ENCODE measurements at places on chromosomes 4 and X.
A peak's percentile ranks its signal among the peaks of the same experiment; 100 is the strongest.

- DNase-seq = no peak
Observed at GRCh38 chrX:7254144-7254543, 106.2 kb upstream of the PUDP start.

GRCh38 chr4:94486372-94486801 is 34.6 kb downstream of the PDLIM5 start:
- DNase-seq = no peak

DNA sequence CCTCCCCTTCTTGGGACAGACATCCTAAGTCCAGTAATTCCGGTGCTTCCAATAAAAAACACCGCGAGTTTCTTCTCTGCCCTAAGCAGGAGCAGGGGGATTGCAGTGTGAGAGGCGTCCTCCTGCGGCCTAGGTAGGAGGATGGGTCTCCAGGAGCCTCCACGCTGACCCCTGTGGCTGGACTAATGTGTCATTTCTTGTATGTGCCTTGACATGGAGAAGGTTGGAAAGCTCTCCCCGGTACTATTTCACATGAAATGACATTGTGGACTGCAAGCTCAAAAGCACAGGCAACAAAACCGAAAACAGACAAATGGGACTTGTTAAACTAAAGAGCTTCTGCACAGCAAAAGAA is 66.6 kb upstream of the ENPP6 start:
- no peak for DNase-seq

DNA sequence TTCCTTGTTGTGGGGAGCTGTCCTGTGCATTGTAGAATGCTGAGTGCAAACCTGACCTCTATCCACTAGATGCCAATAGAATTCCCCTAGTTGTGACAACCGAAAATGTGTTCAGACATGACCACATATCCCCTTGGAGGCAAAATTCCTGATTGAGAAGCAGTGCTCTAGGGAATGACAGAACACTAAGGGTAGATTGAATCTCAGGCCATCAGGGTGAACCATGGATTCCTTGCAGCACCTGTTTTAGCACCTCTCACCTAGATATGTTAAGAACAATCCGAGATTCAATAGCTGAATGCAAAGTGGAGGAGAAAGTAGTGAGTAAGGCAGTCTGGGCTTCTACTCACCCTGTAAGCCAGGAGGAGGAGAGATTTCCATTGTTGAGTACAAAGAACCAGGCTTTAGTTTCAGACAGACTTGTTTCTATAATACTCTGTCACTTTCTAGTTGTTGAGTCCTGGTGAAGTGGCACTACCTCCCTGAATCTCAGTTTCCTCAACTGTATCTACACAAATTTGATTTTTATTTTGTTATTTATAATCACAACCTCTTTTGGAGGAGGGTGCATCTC is 111.0 kb upstream of the RAP2C start:
- no peak for DNase-seq

- no peak for DNase-seq
Observed at GRCh38 chrX:45381841-45382240, 181.2 kb upstream of the DIPK2B start.

DNA sequence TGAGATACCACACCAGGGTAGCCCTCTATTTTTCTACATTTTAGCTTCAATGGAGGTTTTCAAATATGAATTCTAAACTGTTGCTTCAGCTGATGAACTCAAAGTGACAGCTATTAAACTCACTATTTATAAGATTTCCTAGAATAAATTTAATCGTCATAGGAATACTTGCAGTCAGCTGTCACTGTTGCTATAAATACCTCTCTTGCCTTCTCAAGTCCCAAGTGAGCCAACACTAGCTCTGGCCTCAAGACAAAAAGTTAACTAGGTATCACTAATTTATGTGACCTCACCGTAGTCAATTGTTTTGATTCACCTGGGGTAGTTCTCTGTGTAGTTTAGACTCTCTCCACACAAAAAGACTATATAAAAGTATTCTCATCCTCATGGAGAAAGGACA is 34.3 kb upstream of the PROM1 start:
- no peak for DNase-seq

GRCh38 chr4:10096201-10096977 is 20.2 kb downstream of the WDR1 start:
- DNase-seq = peak; percentile 59

- DNase-seq = no peak
Observed at GRCh38 chr4:115054836-115055235, 58.6 kb downstream of the NDST4 start.

- DNase-seq = no peak
Observed at GRCh38 chrX:130716346-130716745, 186.7 kb downstream of the ENOX2 start.

- no peak for DNase-seq
Observed at GRCh38 chr4:87580057-87580456, 28.3 kb upstream of the DSPP start.

DNA sequence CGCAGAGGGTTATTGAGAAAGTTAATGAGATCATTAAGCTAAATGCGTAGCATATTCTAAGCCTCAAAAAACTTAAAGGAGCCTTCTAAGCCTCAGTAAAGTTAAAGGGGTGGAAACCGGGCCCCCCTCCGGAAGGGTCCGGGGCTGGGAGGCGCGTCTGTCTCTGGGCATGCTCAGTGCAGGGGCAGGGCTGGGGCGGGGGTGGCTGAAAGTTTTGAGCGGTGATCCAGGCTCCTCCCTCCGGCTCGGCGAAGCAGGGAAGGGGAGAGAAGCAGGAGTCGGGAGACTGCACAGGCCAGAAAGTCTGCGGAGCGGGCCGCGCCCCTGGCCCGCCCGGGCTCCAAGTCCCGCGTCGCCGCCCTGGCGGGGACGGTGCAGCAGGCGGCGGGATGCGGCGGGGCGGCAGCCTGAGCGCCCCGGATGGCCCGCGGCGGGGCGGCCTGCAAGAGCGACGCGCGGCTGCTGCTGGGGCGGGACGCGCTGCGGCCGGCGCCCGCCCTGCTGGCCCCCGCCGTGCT is at the start of gene EVC:
Gene EVC, plus strand, starts transcription at position 241 of the 518 bp plus-strand sequence. Its CDS starts 180 bp downstream, at position 421.
- no peak for DNase-seq

DNA sequence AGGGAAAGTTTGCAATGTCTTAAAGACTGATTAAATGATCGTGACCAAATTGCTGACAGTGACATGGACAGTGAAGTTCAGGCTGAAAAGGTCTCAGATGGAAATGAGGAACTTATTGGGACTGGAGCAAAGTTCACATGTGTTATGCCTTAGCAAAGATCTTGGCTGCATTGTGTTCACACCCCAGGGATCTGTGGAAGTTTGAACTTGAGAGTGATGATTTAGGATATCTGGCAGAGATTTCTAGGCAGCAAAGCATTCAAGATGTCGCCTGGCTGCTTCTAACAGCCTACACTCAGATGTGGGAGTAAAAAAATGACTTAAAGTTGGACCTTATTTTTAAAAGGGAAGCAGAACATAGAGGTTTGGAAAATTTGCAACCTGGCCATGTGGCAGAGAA is 21.4 kb downstream of the SCARB2 start:
- DNase-seq = no peak

DNA sequence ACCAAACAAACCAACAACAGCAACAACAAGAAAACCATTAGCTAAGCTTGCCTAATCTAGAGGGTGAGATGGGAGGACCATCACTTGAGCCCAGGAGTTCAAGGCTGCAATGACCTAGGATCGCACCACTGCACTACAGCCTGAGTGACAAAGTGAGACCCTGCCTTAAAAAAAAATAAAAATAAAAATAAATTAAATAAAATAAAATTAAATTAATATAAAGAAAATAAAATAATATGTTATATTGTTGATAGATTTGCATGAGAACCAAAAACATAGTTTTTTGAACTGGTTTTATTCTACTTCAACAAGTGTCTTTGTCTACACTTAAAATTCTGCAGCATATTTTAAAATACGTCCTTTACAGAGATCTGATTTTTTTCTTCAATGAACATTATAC is 2683.1 kb downstream of the ARAP2 start:
- DNase-seq = no peak

DNA sequence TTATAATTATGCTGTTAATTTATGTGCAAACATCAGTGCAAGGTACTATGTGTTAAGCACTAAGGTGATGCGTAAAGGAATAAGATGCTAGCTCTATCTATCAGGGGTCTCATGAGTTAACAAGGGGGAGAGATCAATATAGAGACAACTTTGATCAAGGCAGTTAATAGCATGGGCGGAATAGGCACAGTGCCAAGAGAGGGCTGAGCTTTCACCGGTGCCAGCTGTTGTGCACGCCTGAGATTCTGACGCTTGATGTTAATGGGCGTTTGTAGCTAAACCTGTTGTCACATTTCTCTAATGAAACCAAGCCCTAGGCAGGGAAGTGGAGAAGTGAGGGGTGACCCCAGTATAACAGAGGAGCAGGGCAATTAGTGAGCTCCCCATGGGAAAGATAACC is 86.0 kb upstream of the NMU start:
- DNase-seq = no peak

GRCh38 chr4:147933316-147933715 is 201.4 kb downstream of the ARHGAP10 start:
- no peak for DNase-seq

DNA sequence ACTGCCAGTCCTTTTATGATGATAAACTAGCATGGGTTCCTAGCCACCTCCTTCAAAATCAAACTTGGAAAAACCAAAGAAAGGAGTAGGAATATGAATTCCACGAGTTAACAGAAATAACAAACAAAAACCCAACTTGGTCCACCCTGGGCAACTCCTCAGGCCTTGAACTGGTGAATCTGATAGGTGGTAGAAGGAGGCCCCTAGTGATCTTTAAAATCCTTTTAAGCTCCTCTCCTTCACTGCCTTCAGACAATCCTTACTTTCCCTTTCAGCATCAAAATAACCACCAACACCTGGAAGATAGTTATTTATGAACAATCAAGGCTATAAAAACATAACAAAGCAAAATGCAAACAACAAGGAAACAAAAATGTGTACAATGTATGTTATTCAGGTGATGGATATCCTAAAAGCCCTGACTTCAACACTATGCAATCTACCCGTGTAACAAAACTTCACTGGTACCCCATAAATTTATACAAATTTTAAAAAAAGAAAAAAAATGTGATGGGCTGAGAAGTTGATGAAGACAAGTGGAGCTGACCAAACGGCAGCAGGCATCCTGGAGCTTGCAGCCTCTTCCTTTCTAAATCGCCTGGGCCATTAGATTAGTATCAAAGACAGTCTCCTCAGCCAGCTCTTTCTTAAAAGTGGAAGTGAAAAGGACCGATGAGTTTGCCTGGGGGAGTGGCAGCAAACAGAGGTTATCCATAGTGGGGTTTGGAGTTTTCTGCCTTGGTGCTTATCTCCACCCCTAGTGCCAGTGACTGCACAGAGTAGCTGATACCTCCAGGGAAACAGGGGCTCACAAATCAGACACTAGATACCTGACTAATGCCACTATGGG is 179.6 kb downstream of the TMA16 start:
- DNase-seq = no peak

DNA sequence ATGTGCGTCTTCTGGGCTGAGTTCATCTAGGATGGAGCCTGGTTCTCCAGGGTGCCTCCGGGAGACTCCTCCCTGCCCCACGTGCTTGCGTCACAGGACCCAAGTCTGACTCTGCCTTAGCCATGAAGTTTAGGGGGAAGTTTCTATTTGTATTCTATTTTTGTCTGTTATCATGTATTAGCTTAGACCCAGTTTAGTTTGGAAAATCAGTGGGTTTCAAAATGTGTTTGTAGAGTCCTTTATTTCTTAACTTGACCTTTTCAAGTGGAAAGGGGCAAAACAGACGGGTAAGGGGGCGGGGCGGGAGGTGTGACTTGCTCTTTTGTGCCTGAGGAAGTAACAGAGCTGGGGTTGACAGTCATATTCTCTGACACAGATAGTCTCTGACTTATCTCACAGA is 86.0 kb downstream of the HTT start:
- no peak for DNase-seq

DNA sequence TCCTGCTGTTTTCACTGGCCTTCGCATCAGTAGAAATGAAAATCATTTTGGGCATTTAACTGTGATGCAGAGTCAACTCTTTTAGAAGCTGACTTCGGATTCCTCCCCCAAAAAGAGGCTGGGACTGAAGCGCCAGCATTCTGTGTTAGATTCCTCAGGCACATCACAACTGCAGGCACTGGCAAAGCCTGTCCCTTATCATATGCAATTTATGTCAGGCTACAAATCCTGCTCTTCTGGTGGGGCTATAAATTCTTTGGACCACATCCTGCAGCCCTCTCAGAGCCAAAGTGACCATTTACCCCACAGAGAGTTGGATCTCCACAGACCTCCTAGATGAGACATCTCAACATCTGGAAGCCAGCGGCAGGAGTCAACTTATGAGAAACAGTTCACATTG is 138.4 kb downstream of the CBR4 start:
- DNase-seq = no peak

- DNase-seq = no peak
Observed at GRCh38 chr4:55926610-55927009, 22.1 kb upstream of the CEP135 start.

DNA sequence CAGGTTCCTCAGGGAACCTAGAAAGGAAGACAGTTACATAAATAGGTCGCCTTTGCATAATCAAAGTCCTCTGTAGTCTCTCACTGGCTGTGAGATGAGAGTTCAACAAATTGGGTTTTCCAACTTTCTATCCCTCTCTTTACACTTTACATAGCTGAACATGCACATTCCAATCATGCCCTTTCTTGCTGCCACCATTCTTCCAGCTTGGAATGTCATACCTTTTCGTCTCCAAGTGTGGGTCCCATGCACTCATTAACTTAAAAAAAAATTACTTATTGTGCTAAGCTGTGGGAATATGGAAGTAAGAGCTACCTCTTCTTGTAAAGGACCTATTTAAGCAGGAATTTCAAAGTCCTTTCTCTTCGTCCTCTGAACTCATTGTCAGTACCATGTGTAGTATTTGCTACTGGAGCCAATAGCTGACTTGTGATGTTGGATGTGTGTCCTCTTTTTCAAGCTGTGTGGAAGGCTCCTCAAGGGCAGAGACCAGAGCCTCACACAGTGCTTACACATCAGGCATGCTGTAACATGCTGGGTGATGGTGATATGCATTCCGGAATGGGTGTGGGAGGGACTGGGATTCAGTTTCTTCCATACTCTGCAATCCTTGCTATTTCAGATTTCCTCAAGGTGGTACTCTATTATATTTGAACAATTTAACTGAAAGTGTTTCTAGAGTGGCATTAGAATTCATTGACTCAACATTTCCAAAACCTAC is 7.1 kb downstream of the ENOPH1 start:
- DNase-seq = no peak

DNA sequence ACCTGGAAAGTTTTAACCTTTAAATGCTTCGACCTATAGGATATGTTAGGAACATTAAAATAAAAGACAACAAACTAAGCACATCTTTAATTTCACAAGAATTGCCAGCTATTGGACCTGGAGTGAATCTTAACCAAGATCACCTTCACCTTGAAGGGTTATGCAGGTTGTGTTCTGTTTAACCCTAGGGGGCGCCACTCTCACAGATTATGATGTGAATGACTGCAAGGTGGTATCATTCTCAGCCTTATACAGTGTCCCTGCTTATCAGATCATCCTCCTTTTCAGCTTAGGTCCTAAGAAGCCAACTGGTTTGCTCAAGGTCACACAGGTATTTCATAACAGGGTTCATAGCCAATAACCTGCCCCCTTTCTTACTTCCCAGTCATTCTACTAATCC is 23.5 kb downstream of the INTS6L start:
- DNase-seq = no peak

GRCh38 chr4:114479595-114479994 is 119.0 kb upstream of the UGT8 start:
- DNase-seq = no peak

- DNase-seq = no peak
Observed at GRCh38 chr4:118817178-118817930, 18.6 kb downstream of the SEC24D start.

- DNase-seq = no peak
Observed at GRCh38 chrX:32137525-32137924, 1065.7 kb upstream of the FTHL17 start.

GRCh38 chr4:1215141-1216075 is 33.5 kb downstream of the CTBP1 start:
- DNase-seq = no peak

GRCh38 chr4:7382634-7383014 is 52.1 kb downstream of the PSAPL1 start:
- DNase-seq = no peak

Data from stimulated activated CD8-positive, alpha-beta memory T cell treated with anti-CD3 and anti-CD28 coated beads, Interleukin-15, amount 100 ng/mL, for 1 hour (primary cell).